Foreskin melanocyte (primary cell): ENCODE measurements at places on chromosomes 12 and 14.
A peak's percentile ranks its signal among the peaks of the same experiment; 100 is the strongest.

GRCh38 chr12:62802984-62803383 lies 132.0 kb downstream of the PPM1H start:
- no peak for DNase-seq

DNA sequence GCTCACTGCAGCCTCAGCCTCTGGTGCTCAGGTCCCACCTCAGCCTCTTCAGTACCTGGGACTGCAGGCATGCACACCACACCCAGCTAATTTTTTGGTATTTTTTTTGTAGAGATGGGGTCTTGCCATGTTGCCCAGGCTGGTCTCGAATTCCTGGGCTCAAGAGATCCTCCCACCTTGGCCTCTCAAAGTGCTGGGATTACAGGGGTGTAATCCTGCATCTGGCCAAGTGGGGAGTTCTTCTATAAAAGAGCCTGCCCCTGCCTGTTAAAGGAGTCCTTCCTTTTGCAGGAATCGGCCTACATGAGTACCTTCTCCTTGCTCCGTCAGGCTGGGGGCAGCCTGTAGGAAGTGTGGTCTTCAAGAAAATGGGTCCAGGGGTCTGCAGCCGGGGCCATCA lies 54.1 kb upstream of the RASSF3 start:
- DNase-seq, result no peak

DNA sequence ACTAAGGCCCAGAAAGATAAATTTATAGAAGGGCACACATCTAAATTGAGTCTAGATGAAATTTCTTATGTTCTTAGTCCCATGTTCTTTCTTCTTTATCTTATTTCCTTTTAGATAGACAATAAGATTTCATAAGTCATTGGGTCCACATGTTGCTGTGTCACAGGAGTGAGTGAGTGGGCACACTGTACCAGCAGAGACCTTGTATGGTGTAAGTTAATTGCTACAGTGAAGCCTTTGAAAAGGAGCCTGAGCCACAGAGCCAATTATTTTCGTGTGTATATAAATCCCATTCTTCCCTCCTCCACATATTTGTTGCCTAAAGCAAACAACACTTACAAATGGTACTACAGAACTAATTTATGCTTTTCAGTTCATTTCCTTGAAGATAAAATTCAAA lies 79.1 kb downstream of the GRIP1 start:
- DNase-seq, result peak; percentile 13

GRCh38 chr12:77294016-77294415 lies 228.6 kb upstream of the E2F7 start:
- DNase-seq, result no peak

DNA sequence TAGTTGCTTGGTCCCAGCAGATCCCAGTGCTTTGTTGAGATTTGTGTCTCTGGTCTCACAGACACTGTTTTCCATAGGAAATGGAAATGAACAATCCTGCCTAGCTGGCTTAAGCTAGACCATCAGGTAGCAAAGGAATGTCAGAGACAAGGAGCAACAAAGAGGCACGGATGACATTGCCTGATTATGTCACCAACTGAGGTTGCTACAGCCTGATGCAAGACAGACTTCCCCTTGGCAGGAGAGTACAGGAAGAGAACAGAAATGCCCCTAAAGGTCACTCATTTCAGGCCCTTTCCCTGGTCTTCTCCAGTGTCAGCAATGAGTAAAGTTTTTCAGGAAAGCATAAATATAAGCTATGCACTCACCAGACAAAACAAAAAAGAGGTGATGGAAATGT lies 2.0 kb upstream of the PRB2 start:
- DNase-seq, result no peak
